ENCODE measurements at places on chromosomes 6 and 20. TPM values are rescaled to one million over a fixed set of nuclear protein-coding genes. Genes with fewer than 3 reads are reported as not detected.

- H3K27me3 ChIP-seq = no peaks in the 10 kb centered on the region
- no peak for DNase-seq
- no peaks in the 10 kb centered on the region for H3K36me3 ChIP-seq
- no peak overlapping the region for H3K4me3 ChIP-seq
- H3K27ac ChIP-seq = peak overlapping the region; percentile 21
These were observed 60.3 kb downstream of the UTRN start for GRCh38 chr6:144345451-144345850.

The RIPOR2 gene
- 101 TPM for total RNA-seq

The CSNK2B gene
- 113 TPM for total RNA-seq

The KIAA1755 gene
- total RNA-seq = 5.3 TPM

- no peaks in the 10 kb centered on the region for H3K4me1 ChIP-seq
- no peak overlapping the region for H3K4me3 ChIP-seq
- H3K27me3 ChIP-seq = no peaks in the 10 kb centered on the region
- DNase-seq = no peak
These were observed 558.7 kb upstream of the MMS22L start for GRCh38 chr6:97841763-97842162.

- H3K27me3 ChIP-seq = no peaks in the 10 kb centered on the region
- no peaks in the 10 kb centered on the region for H3K4me1 ChIP-seq
- no peaks in the 10 kb centered on the region for H3K36me3 ChIP-seq
- H3K4me3 ChIP-seq = no peak overlapping the region
These were observed 57.8 kb upstream of the NELFCD start for GRCh38 chr20:58923117-58923712.

DNA sequence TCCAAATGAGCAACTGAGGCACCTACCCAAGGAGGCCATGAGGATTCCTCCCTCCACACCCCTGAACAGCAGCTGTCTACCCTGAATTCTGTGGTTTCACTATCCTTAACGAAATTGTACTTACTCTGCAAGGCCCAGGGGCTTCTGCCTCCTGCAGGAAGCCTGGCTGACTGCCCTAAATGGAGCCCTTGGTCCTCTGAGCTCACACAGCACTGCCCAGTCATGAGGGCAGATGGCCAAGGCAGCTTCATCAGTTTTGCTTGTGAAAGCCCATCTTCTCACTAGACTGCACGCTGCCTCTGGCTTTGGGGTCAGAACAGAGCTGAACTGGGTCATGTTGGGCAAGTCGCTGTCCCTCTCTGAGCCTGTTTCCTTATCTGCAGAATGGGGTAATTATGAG is 26.4 kb upstream of the SIRPA start:
- no peaks in the 10 kb centered on the region for H3K27me3 ChIP-seq
- H3K4me3 ChIP-seq = no peak overlapping the region
- H3K27ac ChIP-seq = no peak overlapping the region
- no peaks in the 10 kb centered on the region for H3K4me1 ChIP-seq
- no peaks in the 10 kb centered on the region for H3K36me3 ChIP-seq
- DNase-seq = no peak

- no peak overlapping the region for H3K27ac ChIP-seq
- DNase-seq = no peak
- H3K36me3 ChIP-seq = no peaks in the 10 kb centered on the region
- peaks cover 6% of the 10 kb centered on the region for H3K4me1 ChIP-seq
- H3K4me3 ChIP-seq = no peak overlapping the region
These were observed 90.8 kb upstream of the TENT5A start for GRCh38 chr6:81843302-81843701.

DNA sequence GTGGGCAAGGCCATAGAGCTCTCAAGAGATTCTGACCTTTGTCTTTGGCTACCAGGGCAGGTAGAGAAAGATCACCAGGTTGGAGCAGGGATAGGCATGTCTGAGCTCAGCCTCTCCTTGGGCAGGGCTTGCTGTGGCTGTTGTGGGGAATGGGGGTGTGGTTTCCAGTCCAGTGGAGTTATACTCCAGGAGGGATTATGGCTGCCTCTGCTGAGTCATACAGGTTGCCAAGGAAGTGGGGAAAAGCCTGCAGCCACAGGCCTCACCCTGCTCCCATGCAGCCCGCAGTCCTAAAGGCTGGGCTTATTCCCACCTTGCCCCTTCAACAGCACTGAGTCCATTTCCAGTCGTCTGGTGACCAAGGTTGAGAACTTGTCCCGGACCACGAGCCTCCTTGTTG is 21.9 kb downstream of the MEP1A start:
- H3K36me3 ChIP-seq = no peaks in the 10 kb centered on the region
- H3K4me1 ChIP-seq = no peaks in the 10 kb centered on the region
- no peak overlapping the region for H3K4me3 ChIP-seq
- no peaks in the 10 kb centered on the region for H3K27me3 ChIP-seq

DNA sequence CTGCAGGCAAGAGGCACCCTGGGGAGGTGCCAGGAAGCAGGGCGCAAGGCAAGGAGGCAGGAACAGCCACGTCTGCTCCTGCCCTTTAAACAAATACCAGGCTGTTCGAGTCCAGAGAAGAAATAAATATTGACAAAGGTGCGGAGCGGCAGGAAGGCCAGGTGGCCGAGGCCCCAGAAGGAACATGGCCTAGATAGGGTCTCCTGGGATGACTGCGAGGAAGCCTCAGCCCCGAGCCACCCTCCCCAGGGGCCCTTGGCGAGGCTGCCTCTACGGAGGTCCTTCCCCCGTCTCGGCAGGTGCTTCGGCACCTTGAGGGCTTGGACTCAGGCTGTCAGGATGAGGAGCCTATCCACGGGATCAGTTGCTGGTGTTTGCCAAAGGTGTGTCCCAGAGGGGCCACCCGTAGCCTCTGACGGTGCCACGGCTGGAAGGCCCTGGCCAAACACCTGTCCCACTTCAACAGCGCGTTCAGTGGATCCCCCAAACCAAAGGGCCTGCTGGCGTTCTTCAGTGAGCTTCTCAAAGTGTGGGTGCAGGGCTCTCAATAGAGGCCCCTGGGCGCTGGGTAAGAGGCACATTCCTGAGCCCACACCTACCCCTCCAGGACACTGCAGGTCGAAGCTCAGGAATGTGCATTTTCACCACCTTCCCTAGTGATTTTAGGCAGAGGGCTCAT is 39.8 kb downstream of the SNX5 start:
- no peaks in the 10 kb centered on the region for H3K27me3 ChIP-seq
- peak overlapping the region; percentile 36 for H3K27ac ChIP-seq
- DNase-seq = no peak
- H3K4me1 ChIP-seq = no peaks in the 10 kb centered on the region

The SRMS gene
- not detected for total RNA-seq

The SAMD3 gene
- 10.0 TPM for total RNA-seq

- H3K27ac ChIP-seq = no peak overlapping the region
- no peak for DNase-seq
- no peaks in the 10 kb centered on the region for H3K4me1 ChIP-seq
- H3K27me3 ChIP-seq = no peaks in the 10 kb centered on the region
- H3K4me3 ChIP-seq = no peak overlapping the region
These were observed 25.3 kb downstream of the SRPK1 start for GRCh38 chr6:35895560-35895959.

GRCh38 chr6:51273228-51273961 is 454.7 kb downstream of the TFAP2B start:
- DNase-seq = no peak
- H3K27me3 ChIP-seq = no peaks in the 10 kb centered on the region
- H3K36me3 ChIP-seq = no peaks in the 10 kb centered on the region
- H3K4me3 ChIP-seq = no peak overlapping the region

DNA sequence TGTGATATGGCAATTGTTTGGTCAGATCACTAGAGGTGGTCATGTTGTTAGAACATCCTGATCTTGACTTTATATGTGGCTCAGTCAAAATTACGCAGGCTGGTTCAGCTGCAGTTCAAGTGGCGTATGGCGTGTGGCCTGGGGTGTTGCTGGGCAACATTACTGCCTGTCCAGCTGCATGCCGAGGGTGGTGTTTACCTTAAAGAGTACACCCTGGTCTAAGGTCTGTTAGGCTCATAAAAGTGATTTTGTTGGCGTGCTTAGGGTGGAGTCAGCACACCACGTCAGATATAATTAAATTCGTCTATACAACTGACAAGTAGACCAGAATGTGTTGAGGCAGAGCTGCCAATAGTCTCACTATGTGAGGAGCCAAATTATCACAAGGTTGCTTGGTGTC is 55.6 kb upstream of the NEDD9 start:
- no peaks in the 10 kb centered on the region for H3K27me3 ChIP-seq
- H3K27ac ChIP-seq = no peak overlapping the region
- H3K4me1 ChIP-seq = no peaks in the 10 kb centered on the region

DNA sequence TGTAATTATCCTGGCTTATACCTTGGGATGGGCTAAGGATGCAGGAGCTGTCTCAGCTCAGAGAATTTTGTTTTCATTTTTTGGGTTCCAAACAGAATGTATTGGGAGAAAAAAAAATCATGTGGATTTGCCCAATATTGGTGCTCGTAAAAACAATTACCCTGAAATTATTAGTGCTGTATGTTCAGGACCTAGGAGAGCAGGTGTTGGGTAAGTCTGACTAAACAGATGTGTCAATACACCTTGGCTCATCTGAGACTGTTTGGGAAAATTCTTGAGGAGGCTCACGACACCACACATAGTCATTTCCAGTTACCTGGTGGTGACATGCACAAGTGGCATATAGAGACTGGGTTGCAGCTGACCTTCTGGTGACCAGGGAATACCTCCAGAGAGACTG is 802.1 kb upstream of the FLRT3 start:
- no peaks in the 10 kb centered on the region for H3K27me3 ChIP-seq
- no peak for DNase-seq

GRCh38 chr6:52305411-52305810 is 20.9 kb upstream of the MCM3 start:
- H3K27me3 ChIP-seq = no peaks in the 10 kb centered on the region
- DNase-seq = no peak
- no peaks in the 10 kb centered on the region for H3K36me3 ChIP-seq

DNA sequence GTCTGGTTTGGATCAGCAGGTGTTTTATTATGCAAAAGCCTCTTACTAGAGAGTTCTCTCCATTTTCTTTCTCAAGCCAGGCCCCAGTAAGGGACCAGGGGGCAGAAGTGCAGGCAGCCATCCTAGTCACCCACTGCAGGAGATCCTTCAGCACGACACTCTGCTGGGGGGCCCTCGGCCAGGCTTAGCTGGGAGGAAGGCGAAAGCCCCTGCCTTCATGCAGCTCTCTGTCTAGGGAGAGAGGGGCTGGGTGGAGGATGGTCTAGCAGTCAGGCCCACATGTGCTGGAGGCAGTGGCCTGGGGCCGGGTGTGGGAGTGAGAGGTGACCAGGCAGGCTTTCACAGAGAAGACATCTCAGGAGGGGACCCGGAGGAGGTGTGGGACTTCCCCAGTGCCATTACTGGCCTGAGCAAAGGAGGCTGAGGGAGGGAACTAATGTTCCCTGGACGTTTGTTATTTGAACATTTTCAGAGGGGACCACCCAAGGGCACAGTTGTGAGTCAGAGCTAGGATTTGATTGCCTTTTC is 33.5 kb upstream of the VSTM2L start:
- H3K27me3 ChIP-seq = no peaks in the 10 kb centered on the region
- no peak overlapping the region for H3K27ac ChIP-seq
- H3K36me3 ChIP-seq = no peaks in the 10 kb centered on the region
- DNase-seq = no peak
- H3K4me3 ChIP-seq = no peak overlapping the region

The MTFR2 gene
- total RNA-seq = not detected

The VGLL2 gene
- total RNA-seq = not detected

The TBX18 gene
- total RNA-seq = 19.9 TPM

- no peak overlapping the region for H3K27ac ChIP-seq
- no peaks in the 10 kb centered on the region for H3K36me3 ChIP-seq
- peak; percentile 79 for DNase-seq
- no peak overlapping the region for H3K4me3 ChIP-seq
- H3K4me1 ChIP-seq = no peaks in the 10 kb centered on the region
These were observed 43.0 kb upstream of the PTGIS start for GRCh38 chr20:49610691-49611538.

DNA sequence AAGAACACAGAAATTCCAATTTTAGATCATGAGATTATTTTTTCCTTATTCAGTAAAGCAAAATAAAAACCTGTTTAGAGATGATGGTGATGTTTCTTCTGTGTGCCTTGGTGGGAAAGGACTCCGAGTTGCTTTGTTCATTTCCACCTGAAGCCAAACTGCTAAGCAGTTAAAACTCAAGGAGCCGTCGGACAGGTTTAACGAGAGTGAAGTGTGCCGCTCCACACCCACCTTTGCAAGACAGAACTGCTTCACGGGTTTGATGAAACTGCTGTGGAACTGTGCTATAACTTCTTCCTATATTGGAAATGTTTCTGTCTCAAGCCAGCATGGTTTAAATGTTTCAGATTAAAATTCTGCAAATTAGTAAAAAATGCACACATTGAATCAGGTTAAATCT is 9.2 kb upstream of the DSP start:
- peaks cover 7% of the 10 kb centered on the region for H3K27me3 ChIP-seq
- H3K36me3 ChIP-seq = no peaks in the 10 kb centered on the region
- H3K27ac ChIP-seq = no peak overlapping the region

DNA sequence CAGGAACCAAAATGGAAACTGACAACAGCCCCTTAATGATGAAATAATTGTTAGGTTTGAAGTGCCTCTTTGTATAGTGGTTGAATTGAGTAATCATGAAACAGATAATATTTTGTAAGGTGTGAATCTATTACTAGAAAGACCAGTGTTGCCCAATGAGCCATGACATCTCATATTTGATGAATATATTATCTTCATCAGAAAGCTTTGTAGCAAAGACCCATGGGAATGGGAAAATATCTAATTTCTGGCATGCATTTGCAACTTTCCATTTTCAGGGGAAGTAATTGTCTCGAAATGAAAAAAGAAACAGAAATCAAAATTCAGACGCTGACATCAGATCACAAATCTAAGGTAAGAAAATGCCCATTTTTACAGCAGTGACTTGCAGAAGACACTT is 57.3 kb upstream of the LAMP5 start:
- no peak overlapping the region for H3K27ac ChIP-seq
- H3K27me3 ChIP-seq = no peaks in the 10 kb centered on the region
- no peaks in the 10 kb centered on the region for H3K4me1 ChIP-seq
- no peak for DNase-seq

- no peaks in the 10 kb centered on the region for H3K36me3 ChIP-seq
- H3K27ac ChIP-seq = peak overlapping the region; percentile 69
- H3K4me1 ChIP-seq = peaks cover under 1% of the 10 kb centered on the region
These were observed 53.3 kb downstream of the TRAM2 start for GRCh38 chr6:52523378-52524142.

GRCh38 chr6:167564416-167565250 is 239.7 kb downstream of the TTLL2 start:
- no peak for DNase-seq
- no peaks in the 10 kb centered on the region for H3K36me3 ChIP-seq
- H3K27ac ChIP-seq = no peak overlapping the region
